ENCODE measurements at places on chromosomes 12 and 14.

- no peak for DNase-seq
Measured at GRCh38 chr12:122499991-122500684, 594 bp downstream of the ZCCHC8 start.

DNA sequence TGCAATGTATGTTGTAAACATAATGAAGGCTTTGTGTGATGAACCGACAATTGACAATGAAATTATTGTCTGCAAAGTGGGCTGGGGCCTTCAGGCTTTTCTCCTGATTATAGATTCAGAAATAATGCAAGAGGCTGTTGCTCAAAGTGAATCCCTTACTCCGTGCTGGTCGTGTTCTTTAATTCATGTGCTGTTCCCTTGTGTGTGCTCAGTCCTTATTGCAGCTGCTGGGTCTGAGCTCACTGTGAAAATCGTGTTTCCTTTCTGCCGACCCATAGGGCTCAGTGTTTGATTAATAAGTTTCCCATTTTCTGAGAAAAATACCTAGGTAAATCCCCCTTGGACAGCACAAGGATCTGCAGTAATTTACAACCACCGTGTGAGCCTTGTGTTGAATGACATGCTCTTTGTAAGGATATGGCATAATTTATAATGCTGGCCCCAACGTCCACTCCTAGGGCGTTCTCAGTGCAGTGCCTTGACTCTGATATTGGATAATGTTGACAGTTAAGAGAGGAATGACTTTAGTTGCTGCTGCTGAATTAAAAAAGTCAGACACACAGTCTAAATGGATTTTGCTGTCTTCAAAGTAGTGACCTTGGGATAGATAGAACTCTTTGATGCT is 81.6 kb downstream of the RGS6 start:
- DNase-seq = no peak

DNA sequence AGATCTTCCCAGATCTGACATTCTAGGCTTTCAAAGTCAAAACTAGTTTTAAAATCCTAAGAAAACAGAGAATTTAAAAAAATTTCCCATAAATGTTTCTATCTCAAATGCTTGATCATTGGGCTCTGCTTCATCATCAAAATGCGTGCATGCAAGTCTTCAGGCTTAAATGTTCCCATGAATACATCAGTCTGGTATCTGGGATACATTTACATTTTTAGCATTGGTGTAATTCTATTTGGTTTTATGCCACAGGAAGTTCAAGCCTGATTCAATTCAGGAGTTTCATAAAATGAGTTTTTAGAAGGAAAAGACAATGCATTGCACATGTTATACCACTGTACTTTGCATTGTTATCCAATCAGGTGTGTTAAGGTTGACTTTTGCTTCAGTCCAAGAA is 336.4 kb downstream of the PCNX1 start:
- DNase-seq = no peak

- no peak for DNase-seq
Measured at GRCh38 chr14:89243286-89243685, 173.7 kb downstream of the FOXN3 start.

GRCh38 chr12:106498056-106498455 is 84.7 kb upstream of the RFX4 start:
- DNase-seq = no peak

DNA sequence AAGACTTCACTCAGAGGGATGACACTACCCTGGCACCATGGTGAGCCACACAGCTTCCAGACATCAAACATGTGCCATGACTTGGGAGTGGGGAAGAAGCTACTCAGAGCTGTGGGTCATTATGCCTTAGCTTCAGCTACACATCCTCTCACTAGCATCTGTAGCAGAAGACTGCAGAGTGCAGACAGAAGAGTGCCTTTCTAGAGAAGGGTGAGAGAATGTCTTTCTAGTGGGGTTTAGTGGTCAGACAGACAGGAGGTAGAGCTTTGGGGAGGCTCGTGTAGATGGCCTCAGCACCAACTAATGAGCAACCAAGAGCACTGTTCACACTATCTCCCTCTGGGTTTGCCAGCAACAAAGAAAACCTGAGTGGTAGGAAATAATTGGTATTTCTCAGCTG is 4.9 kb upstream of the B4GALNT3 start:
- DNase-seq = no peak

DNA sequence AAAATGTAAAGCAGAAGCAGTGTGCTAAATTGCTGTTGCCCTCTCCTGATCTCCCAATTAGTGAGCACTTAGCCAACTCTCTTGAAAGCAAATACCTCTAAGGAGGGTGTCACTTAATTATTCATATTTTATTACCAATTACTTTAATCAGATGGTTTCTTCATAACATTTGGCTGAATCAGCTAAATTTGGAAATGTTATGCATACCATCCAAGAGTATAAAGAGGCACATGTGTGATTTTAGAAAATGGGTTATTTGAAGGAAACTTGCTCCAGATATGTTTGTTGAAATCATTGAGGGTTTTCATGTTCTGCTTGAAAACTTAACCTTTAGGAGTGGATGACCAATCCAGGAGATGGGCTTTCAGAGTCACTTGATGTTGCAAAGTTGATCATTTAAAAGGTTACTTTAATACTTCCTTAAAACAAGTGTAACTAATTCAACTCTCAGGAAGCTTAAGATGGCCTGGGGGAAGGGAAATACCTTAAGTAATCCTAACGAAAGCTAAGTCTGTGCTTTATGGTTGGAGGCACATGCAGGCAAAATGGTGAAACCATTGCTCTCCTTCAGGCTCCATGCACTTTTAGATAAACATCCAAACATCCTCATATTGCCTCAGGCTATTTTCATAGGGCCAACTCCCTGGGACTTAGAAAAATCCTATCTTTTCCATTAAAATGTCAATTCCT is 434.5 kb downstream of the MDGA2 start:
- DNase-seq = no peak

DNA sequence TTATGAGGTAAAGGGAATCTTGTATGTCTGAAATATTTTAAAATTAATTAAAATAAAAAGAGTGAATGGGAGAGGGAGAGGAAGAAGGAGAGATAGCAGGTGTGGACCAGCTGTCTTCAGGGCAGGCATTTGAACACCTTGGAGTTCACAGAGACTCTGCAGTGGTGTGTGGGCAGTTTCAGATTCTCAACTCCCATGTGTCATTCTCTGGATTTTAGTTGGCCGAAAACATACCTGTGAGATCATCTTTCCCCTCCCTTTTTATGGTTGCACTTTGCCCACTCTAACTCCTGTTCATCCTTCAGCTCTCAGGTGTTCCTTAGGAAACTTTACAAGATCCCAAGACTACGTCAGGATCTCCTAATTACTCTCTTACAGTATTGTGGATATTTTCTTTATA is 108.1 kb downstream of the ERC1 start:
- no peak for DNase-seq

DNA sequence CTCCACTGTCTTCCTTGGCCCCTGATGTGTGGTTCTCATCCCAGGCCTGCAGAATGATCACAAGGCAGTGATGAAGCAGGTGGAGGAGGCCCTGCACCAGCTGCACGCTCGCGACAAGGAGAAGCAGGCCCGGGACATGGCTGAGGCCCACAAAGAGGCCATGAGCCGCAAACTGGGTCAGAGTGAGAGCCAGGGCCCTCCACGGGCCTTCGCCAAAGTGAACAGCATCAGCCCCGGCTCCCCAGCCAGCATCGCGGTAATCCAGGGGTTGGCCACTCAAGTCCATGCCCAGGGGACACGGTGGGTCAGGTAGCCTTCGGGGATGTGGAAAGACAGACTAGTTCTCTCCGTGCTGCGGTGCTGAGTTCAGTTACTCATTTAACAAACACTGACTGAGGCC is 11.0 kb downstream of the PSMD9 start:
- DNase-seq = no peak

GRCh38 chr14:67940486-67941455 is 121.2 kb downstream of the RAD51B start:
- DNase-seq = no peak

GRCh38 chr14:24141097-24141880 is at the start of gene EMC9:
Gene EMC9, minus strand, starts transcription at chr14:24141591. Its CDS starts 287 bp downstream, at chr14:24141304.
- DNase-seq = peak; percentile 100
